ENCODE measurements at places on chromosomes 6 and 20. TPM values are rescaled to one million over a fixed set of nuclear protein-coding genes. Genes with fewer than 3 reads are reported as not detected.

- no peaks in the 10 kb centered on the region for H3K4me1 ChIP-seq
- no peaks in the 10 kb centered on the region for H3K27me3 ChIP-seq
- no peaks in the 10 kb centered on the region for H3K36me3 ChIP-seq
Measured at GRCh38 chr6:162651505-162651904, 76.1 kb downstream of the PRKN start.

DNA sequence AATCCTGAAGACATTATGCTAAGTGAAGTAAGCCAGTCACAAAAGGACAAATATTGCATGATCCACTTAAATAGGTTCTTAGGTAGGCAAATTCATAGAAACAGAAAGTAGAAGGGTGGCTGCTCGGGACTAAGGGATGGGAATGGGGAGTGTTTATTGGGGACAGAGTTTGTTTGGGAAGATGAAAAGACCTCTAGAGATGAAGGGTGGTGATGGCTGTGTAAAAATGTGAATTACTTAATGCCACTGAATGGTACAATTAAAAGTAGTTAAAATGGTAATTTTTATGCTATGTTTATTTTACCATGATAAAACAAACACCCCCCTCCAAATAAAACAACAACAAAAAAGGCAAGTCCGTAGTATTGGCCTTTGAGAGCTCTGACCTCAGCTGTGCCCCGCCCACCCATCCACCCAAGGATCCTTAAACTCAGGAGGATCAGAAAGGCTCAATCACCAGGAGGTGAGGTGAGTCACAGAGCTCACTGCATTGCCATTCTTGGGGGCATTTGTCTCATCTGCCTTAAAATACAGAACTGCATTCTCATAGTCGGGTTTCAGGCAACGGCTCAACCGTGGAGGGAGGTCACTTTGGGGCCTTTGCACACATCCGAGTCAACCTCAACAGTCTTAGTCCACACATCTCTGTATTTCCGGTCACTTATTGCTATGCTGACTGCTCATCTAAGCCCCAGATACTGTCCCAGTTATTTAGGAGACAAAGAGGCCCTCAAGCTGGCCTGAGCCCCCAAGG, 96.7 kb downstream of the SLC22A23 start:
- H3K36me3 ChIP-seq, result no peaks in the 10 kb centered on the region
- H3K4me3 ChIP-seq, result no peak overlapping the region
- H3K27me3 ChIP-seq, result no peaks in the 10 kb centered on the region
- DNase-seq, result no peak
- no peak overlapping the region for H3K27ac ChIP-seq

DNA sequence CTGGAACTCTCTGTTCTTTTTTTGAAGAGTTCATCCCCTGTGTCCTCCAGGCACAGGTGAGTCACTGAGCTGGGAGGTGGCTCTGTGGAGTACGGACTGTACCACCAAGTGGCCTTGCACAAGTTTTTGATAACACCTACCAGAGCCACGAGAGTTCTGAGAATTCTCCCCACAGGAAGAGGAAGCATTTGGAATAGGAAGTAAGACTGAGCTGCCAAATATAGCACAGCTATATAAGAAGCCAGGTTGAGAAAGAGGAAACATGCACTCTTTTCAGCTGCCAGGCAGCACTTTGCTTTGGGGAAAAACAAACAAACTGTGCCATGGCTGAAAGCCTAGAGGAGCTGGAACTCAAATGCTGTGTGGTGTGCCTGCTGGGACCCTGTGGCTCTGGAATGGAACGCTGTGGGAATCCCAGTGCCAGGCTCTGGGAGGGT, 70.8 kb upstream of the RIPOR2 start:
- H3K4me1 ChIP-seq, result peaks cover 48% of the 10 kb centered on the region
- no peaks in the 10 kb centered on the region for H3K27me3 ChIP-seq
- peak overlapping the region; percentile 32 for H3K4me3 ChIP-seq

- no peaks in the 10 kb centered on the region for H3K27me3 ChIP-seq
- H3K36me3 ChIP-seq, result no peaks in the 10 kb centered on the region
- no peak overlapping the region for H3K27ac ChIP-seq
- H3K4me3 ChIP-seq, result no peak overlapping the region
- no peaks in the 10 kb centered on the region for H3K4me1 ChIP-seq
Measured at GRCh38 chr6:106475284-106475683, 114.8 kb downstream of the CRYBG1 start.

- H3K27ac ChIP-seq, result no peak overlapping the region
- H3K4me3 ChIP-seq, result peak overlapping the region; percentile 46
- H3K27me3 ChIP-seq, result no peaks in the 10 kb centered on the region
Measured at GRCh38 chr6:132763269-132763668, 5.6 kb upstream of the VNN2 start.

GRCh38 chr6:165229216-165229615, 80.2 kb downstream of the C6orf118 start:
- no peaks in the 10 kb centered on the region for H3K27me3 ChIP-seq
- DNase-seq, result no peak
- no peaks in the 10 kb centered on the region for H3K4me1 ChIP-seq
- no peak overlapping the region for H3K4me3 ChIP-seq
- H3K27ac ChIP-seq, result no peak overlapping the region

DNA sequence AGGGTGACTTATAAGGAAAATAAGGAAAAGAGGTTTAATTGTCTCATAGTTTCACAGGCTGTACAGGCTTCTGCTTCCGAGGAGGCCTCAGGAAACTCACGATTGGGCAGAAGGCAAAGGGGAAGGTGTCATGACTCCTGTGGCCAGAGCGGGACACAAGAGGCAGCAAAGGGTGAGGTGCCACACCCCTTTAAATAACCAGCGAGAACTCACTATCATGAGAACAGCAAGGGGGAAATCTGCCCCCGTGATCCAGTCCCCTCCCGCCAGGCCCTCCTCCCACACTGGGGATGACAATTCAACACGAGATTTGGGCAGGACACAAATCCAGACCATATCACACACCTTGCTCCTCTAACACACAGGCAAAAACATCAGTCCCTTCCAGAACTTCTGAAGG, 254.0 kb downstream of the DLL1 start:
- H3K27me3 ChIP-seq, result no peaks in the 10 kb centered on the region
- no peak overlapping the region for H3K27ac ChIP-seq
- no peak for DNase-seq
- no peak overlapping the region for H3K4me3 ChIP-seq

DNA sequence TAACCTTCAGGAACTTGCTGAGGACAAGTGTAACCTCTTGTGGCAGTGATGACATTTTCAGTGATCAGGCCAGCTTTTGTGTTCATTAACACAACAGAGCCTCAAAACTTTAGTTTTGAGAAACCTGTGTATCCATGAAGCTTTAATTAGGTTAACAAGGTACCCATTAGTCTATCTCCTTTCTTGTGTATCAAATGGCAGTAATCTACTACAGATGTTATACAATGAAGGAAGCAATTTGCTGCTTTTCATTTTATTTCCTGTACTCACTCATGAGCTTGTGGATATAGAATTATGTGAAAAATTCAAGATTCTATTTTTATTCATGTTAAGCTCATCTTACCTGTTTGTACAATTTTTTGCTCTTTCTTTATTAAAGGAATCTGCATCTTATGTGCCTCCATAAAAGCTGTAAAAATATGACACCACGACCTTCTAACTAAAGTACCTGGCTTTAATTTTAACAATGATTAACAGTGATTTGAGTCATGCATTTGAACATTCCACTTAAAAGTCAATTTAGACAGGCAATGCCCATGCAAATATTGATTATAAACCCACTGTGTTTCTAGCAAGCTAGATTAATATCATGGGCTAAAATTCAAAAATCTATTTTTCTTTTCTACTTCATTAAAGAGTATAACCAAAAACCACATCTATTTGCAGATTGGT, 897.3 kb downstream of the KIF16B start:
- DNase-seq, result no peak
- no peak overlapping the region for H3K27ac ChIP-seq
- no peaks in the 10 kb centered on the region for H3K27me3 ChIP-seq
- H3K36me3 ChIP-seq, result no peaks in the 10 kb centered on the region

GRCh38 chr20:51651921-51652549, 109.5 kb upstream of the NFATC2 start:
- peaks cover 5% of the 10 kb centered on the region for H3K27me3 ChIP-seq
- H3K36me3 ChIP-seq, result no peaks in the 10 kb centered on the region
- no peak overlapping the region for H3K4me3 ChIP-seq
- DNase-seq, result no peak
- H3K4me1 ChIP-seq, result no peaks in the 10 kb centered on the region

GRCh38 chr6:21554286-21554685, 39.3 kb upstream of the SOX4 start:
- H3K4me3 ChIP-seq, result no peak overlapping the region
- H3K4me1 ChIP-seq, result no peaks in the 10 kb centered on the region
- H3K27me3 ChIP-seq, result no peaks in the 10 kb centered on the region
- no peaks in the 10 kb centered on the region for H3K36me3 ChIP-seq
- DNase-seq, result no peak
- no peak overlapping the region for H3K27ac ChIP-seq

GRCh38 chr6:14000901-14001300, 76.1 kb downstream of the RNF182 start:
- no peak overlapping the region for H3K4me3 ChIP-seq
- no peaks in the 10 kb centered on the region for H3K4me1 ChIP-seq
- no peaks in the 10 kb centered on the region for H3K36me3 ChIP-seq
- DNase-seq, result no peak
- no peaks in the 10 kb centered on the region for H3K27me3 ChIP-seq

GRCh38 chr20:33897313-33897912, 86.3 kb downstream of the CHMP4B start:
- no peaks in the 10 kb centered on the region for H3K27me3 ChIP-seq
- no peaks in the 10 kb centered on the region for H3K36me3 ChIP-seq
- no peak overlapping the region for H3K27ac ChIP-seq

GRCh38 chr6:170273681-170274080, 17.2 kb downstream of the DLL1 start:
- DNase-seq, result no peak
- H3K27me3 ChIP-seq, result peaks cover 8% of the 10 kb centered on the region
- peaks cover 34% of the 10 kb centered on the region for H3K4me1 ChIP-seq
- H3K27ac ChIP-seq, result no peak overlapping the region
- H3K36me3 ChIP-seq, result no peaks in the 10 kb centered on the region

DNA sequence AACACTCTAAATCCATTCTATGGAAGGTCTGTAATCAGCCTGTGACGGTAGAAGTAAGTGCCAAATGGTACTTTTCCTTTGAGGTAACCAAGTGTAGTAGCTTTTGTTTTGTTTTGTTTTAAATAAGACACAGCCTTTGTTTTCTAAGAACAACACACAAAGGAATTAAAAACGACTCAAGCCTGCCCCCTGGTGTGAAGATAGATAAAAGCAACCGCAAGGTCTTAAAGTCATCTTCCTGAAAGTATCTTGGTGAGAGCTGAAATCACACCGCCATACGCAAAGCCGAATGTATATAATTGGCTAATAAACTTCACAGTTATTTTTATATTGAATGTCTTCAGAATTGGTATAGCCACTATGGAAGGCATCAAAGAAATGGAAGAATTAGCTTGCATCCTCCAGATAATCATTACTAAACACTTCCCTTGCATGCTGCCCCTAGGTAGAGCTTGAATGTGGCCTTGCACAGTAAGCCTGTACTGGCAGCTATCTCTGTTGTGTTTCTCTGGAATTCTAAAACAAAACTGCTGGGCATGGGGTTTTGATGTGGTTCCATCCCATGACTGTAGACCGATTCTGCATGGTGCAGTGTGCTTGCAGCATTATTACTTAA, 95.6 kb downstream of the LAMP5 start:
- H3K4me3 ChIP-seq, result no peak overlapping the region
- DNase-seq, result no peak
- no peaks in the 10 kb centered on the region for H3K27me3 ChIP-seq

DNA sequence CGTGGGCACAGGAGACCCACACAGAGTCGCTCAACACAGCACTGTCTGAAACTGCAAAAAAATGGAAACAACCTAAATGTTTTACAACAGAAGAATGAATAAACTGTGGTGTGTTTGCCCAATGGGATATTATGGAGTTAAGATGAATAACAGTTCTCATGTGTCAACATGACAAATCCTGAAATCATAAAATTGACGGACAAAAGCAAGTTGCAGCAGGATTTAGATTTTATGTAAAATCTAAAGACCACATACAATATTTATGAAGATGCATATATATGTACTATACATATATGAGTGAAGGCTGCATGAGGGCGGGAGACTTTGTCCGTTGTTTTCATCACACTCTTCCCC, 79.7 kb downstream of the GRM4 start:
- no peaks in the 10 kb centered on the region for H3K4me1 ChIP-seq
- H3K27me3 ChIP-seq, result no peaks in the 10 kb centered on the region

DNA sequence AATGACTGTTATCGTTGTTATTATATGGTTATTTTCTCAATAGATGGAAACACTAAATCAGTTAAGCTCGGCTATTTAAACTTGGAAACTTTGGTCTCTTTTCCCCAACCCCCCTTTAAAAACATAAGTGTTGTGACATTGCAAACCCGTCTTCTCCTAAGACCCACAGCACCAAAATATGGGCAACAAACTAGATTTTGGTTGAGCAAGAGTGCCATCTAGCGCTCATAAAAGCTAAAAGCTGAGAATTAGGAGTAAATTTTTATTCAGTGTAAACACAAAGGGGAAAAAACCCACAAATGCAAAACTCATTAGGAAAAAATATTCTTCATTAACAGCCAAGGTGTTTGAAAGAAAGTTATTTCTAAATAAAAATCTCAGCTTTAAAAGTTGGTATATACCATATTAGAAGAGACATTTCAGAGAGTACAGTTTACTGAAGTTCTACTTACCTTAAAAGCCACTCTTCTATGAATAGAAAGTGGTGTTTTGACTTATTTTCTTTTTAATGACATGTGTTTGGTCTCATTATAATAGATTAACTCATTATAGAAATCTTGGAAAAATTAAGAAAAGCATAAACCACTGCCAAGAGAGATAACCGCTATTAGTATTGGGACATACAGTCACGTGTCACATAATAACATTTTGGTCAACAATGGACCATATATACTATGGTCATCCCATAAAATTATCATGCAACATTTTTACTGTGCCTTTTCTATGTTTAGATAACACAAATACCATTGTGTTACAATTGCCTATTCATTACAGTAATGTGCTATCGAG, 21.1 kb downstream of the SESN1 start:
- H3K4me3 ChIP-seq, result peak overlapping the region; percentile 14
- peak; percentile 67 for DNase-seq
- peaks cover 26% of the 10 kb centered on the region for H3K4me1 ChIP-seq
- no peaks in the 10 kb centered on the region for H3K27me3 ChIP-seq
- H3K27ac ChIP-seq, result no peak overlapping the region

DNA sequence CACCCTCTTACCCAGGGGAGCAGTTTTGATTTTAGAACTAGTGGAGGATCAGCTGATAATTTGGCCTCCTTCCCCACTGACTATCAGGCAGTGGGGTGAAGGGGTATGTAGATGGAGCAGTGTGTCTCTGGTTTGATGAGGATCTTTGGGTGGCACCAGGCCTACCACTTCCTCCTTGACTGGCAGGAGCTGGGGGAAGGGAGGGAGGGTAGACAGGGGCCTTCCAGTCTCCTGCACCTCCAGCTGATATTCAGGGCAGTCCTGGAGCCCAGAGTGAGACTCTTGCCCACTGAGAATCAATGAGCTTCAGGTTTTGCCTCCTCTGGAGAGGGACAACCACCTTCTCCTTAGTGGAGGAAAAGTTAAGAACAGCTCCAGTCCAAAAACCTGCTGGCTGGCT, 3.2 kb downstream of the DEF6 start:
- peaks cover 72% of the 10 kb centered on the region for H3K4me1 ChIP-seq
- no peaks in the 10 kb centered on the region for H3K27me3 ChIP-seq
- peak; percentile 44 for DNase-seq
- no peak overlapping the region for H3K27ac ChIP-seq

Gene SLC13A3
- 0.11 TPM for total RNA-seq

Gene PTCHD4
- not detected for total RNA-seq

Gene SLA2
- total RNA-seq, result 47.8 TPM

Gene HLA-DPB1
- 20.8 TPM for total RNA-seq

Gene EBF4
- 0.66 TPM for total RNA-seq

Gene CST5
- not detected for total RNA-seq

Gene LAMA5
- total RNA-seq, result 0.78 TPM

Gene FOXC1
- total RNA-seq, result not detected

Gene TRIM31
- not detected for total RNA-seq

Gene KCNS1
- 0.16 TPM for total RNA-seq

Gene DSP
- total RNA-seq, result 0.04 TPM

Gene PRRT1
- total RNA-seq, result 0.55 TPM

Data from CD8-positive, alpha-beta memory T cell (primary cell).